Breast epithelium (tissue), 4 donors: ENCODE measurements at places on chromosomes 11 and 22. TPM values are rescaled to one million over a fixed set of nuclear protein-coding genes. Genes with fewer than 3 reads are reported as not detected.

- DNase-seq: no peak
- H3K27me3 ChIP-seq: no peaks in the 10 kb centered on the region
- no peak overlapping the region for H3K4me3 ChIP-seq
- H3K36me3 ChIP-seq: no peaks in the 10 kb centered on the region
Observed at GRCh38 chr22:49807780-49808708, 19.6 kb downstream of the BRD1 start.

DNA sequence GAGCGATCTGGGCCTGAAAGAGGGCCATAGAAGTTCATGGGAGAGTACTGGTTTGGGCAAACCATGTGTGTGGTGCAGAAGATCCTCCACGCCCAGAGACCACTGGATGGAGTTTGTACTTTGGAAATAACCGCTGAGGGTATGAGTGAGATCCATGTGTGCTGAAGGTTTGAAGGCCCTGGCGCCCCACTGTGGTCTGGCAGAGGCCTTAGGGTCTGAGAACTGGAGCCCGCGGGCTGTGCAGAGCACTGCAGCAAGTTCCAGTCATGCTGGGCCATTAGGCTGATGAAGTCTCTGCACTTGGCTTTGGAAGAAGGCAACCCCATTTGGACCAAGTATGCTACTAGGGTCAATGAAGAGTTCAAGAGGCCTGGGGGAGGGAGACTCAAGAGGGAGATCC is 186.4 kb downstream of the BUD13 start:
- H3K27ac ChIP-seq: no peak overlapping the region
- no peaks in the 10 kb centered on the region for H3K36me3 ChIP-seq
- no peak overlapping the region for H3K4me3 ChIP-seq
- H3K4me1 ChIP-seq: no peaks in the 10 kb centered on the region
- DNase-seq: no peak
- peaks cover 4% of the 10 kb centered on the region for H3K27me3 ChIP-seq

GRCh38 chr22:38260761-38261681 is 11.8 kb downstream of the TMEM184B start:
- peak overlapping the region; percentile 69 for H3K27ac ChIP-seq
- H3K4me3 ChIP-seq: peak overlapping the region; percentile 22
- H3K36me3 ChIP-seq: no peaks in the 10 kb centered on the region
- H3K27me3 ChIP-seq: no peaks in the 10 kb centered on the region
- no peak for DNase-seq

GRCh38 chr11:69911310-69912160 is 92.3 kb upstream of the FGF3 start:
- H3K27ac ChIP-seq: peak overlapping the region; percentile 7
- peak overlapping the region; percentile 15 for H3K4me3 ChIP-seq
- H3K27me3 ChIP-seq: no peaks in the 10 kb centered on the region
- no peak for DNase-seq

- H3K27ac ChIP-seq: peak overlapping the region; percentile 89
- no peak for DNase-seq
- no peak overlapping the region for H3K4me3 ChIP-seq
- no peaks in the 10 kb centered on the region for H3K27me3 ChIP-seq
- peaks cover 13% of the 10 kb centered on the region for H3K4me1 ChIP-seq
- no peaks in the 10 kb centered on the region for H3K36me3 ChIP-seq
Observed at GRCh38 chr11:67311051-67311555, 7.8 kb downstream of the SSH3 start.

MMP12 gene
- total RNA-seq: not detected
